ENCODE measurements at places on chromosomes 6 and 20.

DNA sequence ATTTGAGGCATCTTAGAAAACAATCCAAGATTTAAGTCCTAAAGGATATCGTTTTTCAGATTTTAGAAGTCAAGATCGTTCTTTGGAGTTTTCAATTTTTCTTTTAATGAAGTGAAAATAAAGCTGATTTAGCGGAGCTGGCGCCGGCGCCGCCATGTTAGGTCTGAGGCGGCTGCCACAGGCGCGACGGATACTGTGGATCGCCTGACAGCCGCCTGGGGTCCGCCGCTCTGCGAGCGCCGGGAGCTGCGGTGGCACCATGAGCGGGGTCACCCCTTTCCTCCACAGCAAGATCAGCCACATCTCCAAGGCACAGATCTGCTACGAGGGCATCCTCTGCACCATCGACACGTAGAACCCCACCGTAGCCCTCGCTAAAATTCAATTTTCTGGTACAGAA is 247.2 kb downstream of the GJA1 start:
- no peak for DNase-seq

GRCh38 chr20:14928083-14928482 is 590.7 kb upstream of the FLRT3 start:
- DNase-seq, result peak; percentile 87

DNA sequence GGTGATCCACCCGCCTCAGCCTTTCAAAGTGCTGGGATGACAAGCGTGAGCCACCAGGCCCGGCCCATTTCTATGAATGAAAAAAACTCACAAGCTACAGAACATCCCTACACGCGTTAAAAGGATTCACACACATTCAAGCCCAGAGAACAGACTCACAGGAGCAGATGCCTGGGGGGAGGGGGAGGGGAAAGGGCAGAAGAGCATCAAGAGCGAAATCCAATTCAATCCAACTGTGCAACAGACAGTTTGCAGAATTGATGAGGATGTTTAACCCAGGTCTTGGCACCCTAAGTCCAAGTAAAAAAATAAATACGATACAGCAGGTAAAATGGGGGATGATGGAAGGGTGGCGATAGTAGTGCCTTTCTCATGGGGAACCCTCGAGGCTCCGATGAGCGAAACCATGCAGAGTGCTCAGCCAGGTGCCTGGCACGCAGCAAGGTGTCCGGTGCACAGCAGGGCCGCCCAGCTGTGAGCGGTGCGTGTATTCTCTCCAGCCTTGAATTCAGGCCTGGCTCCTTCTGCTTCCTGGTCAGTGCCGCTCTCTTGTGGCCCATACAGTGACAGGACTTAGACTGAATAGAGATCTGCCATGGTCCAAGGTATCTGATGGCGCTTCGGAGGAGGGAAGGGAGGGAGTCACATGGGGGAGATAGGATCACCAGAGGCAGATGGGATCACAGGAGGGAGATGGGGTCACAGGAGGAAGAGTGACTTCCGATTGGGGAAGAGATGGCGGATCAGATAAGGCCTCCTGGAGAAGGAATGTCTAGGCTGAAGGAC is 35.4 kb upstream of the ANGPT4 start:
- DNase-seq, result no peak

DNA sequence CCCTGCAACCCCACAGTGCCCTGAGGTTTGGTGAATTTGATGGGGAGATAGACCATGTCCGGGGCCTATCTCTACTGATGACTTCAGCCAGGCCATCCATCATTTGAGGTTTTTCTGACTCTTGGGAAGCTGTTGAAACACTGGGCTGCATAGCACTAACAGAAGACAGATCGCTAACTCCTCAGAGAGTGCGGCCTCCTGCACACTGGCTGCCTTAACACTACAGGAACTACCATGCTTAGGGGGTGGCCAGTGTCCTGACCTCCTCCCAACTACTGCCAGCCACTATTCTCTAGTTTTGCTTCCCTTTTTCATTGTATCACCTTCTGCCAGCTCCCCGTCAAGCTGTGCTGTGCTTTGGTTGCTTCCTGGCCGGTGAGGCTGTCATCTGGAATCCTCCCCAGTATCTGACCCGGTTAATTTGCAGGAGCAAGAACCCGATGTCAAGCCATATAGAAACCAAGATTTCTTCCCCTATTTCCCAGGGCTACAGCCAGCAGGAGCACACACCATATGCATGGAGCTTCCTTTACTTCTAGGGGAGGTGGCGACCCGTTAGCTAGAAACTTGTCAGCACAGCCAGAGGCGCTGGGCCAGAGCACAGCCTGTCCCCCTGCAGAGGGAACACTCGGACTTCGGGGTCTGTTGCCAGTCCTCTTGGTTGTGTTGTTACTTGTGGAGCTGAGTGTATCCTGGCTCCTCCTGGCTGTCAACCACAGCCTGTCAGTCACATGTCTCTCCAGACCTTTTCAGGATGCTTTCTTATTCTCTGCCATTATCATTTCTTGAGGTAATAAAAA is 57.3 kb upstream of the TRAF3IP2 start:
- no peak for DNase-seq

DNA sequence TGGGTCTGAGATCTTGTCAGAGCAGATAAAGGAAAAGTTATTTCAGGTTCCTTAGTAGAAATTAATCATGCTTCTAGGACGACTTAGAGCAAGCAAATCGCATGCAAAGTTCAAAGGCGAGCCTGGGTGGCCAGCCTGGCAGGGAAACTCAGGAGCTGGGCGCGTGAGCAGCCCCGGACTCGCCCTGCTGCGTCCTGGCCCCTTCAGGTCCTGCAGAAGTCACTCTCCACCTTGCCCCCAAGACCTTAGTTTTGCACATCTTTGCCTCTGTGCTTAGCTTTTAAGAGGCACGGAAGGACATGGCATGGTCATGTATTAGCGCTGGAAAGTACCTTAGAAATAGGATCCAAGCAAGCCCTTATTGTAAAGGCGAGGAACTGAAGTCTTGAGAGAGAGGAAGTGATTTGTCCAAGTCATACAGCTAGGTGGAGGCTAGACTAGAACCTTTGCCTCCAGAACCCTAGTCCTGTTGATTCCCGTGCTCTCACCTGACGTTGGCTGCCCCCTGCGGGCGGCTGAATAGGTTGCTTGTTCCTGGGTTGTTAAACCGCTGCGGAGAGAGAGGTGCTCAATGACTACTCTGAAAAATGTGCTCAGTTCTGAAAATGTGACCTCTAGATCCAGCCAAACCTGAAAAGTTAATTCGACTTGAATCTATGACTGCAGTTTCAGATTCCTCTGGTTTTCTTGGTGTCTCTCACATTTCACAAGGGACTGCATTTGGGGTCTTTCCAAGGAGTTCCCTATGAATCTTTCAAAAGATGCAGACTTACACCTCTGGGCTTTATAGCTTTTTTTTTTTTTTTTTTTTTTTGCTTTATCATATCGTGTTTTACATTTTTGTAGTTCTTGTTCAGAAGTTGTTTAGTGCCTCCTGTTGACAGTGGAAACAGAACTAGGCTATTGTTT is 2.7 kb downstream of the MYB start:
- peak; percentile 36 for DNase-seq

DNA sequence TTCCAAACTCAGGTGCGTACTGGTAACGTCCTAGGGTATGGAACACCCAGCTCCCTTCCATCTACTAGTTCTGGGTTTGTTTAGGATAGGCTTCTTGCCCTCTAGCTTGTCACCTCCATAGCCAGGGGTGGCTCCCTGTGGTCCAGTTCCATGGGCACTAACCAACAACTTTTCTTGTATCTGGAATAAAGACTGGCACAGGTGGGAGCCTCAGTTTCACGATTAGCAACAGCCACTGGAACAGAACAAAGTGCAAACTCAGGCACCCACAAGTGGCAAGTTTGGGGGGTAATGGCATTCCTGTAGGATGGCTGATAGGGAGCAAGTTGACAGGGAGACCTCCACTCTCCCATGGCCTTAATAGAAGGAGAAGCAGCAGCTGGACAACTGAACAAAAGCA is 5.6 kb upstream of the APMAP start:
- DNase-seq, result no peak

DNA sequence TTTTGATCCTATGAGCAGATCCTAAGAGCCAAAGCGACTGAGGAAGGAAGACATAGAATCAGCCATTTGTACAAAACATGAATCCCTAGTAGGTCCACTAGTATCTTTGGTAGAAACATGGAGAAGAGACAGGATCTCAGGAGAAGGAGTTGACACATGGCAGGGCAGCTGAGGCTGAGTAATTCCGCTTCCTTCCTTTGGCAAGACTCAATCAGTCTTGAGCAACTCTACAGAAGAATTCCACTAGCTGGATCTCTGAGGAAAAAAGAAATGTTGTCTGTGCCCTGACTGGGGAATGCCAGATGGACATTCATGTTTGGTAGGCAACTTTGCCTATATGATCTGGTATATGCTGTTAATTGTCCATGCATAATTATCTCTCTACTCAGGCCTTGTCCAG is 35.3 kb downstream of the ESR1 start:
- no peak for DNase-seq

DNA sequence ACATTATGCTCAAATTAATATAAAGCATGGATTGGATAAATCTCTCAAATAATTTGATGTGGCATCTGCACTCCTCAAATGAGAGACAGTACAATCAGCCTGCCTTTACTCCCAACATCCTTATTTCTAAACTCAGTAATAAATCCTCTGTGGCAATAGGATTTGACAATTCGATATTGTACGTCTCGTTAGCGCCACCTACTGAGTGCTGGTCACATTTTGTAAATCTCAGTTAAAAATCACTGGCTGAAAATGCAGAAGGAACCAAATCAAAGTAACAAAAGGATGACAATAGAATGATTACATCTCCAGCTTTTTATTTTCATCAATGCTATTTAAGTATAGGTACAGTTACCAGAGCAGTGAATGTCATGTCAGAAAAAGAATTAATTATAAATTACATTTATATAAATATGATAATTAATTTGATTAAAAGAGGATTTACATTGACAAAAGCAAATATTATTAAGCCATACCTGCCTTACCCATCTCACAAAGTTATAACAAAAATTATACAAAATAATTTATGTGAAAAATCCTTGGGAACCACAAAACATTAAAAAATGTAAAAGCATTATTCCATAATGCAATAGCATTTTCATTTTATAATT is 20.2 kb upstream of the GJE1 start:
- peak; percentile 5 for DNase-seq

GRCh38 chr20:43379239-43379917 is 78.3 kb upstream of the SRSF6 start:
- DNase-seq, result no peak

- no peak for DNase-seq
These were observed 248.8 kb upstream of the MAP3K7 start for GRCh38 chr6:90835596-90836212.

GRCh38 chr20:62816884-62817873 is at the start of gene COL9A3:
TSS of gene COL9A3 (plus strand) at chr20:62817050. CDS start at chr20:62817065, 15 bp downstream.
- no peak for DNase-seq

- no peak for DNase-seq
These were observed 2.5 kb upstream of the CASS4 start for GRCh38 chr20:56409521-56409920.

- no peak for DNase-seq
These were observed 181.4 kb downstream of the SIM1 start for GRCh38 chr6:100283285-100283684.

DNA sequence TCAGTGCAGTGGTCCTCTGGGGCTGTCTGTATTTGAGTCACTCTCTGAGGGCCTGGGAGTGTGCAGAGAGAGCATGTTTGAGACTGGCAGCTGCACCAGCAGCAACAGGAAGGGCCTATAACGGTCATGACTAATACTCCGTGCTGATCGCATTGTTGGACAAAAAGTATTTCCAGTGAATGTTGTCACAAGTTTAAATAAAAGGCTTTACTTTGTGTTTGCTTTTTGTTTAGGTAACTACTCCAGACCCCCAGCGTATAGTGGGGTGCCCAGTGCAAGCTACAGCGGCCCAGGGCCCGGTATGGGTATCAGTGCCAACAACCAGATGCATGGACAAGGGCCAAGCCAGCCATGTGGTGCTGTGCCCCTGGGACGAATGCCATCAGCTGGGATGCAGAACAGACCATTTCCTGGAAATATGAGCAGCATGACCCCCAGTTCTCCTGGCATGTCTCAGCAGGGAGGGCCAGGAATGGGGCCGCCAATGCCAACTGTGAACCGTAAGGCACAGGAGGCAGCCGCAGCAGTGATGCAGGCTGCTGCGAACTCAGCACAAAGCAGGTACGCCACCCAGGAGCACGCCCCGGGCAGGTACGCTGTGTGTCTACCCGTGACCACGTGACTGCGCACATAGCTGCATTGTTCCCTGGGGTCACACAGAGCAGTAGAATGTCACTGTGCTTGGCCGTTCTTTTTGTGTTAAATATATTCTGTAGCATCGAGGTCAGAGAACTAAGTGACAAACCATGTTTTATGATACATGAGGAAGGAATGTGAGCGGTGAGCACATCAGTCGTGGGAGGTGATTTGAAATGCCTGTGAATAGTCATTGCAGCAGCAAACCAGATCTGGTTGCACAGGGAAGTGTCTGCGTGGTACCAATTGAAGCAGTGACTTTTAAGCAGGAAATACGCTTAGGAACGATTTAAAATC is 174.7 kb downstream of the TMEM242 start:
- DNase-seq, result no peak

DNA sequence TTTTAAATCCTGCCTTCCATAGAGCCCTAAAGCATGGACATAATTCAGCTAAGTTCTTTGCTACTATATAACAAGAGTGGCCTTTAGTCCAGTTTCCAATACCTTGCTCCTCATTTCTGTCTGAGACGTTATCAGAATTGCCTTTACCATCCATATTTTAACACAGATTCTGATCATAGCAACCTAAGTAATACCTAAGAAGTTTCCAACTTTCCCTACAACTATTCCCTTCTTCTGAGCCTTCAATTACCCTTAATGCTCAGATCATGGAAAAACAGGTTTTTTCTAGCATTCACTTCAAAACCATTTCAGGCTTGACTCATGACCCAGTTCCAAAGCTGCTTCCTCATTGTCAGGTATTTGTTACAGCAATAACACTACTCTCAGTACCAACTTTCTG is 367.1 kb downstream of the C6orf118 start:
- no peak for DNase-seq

DNA sequence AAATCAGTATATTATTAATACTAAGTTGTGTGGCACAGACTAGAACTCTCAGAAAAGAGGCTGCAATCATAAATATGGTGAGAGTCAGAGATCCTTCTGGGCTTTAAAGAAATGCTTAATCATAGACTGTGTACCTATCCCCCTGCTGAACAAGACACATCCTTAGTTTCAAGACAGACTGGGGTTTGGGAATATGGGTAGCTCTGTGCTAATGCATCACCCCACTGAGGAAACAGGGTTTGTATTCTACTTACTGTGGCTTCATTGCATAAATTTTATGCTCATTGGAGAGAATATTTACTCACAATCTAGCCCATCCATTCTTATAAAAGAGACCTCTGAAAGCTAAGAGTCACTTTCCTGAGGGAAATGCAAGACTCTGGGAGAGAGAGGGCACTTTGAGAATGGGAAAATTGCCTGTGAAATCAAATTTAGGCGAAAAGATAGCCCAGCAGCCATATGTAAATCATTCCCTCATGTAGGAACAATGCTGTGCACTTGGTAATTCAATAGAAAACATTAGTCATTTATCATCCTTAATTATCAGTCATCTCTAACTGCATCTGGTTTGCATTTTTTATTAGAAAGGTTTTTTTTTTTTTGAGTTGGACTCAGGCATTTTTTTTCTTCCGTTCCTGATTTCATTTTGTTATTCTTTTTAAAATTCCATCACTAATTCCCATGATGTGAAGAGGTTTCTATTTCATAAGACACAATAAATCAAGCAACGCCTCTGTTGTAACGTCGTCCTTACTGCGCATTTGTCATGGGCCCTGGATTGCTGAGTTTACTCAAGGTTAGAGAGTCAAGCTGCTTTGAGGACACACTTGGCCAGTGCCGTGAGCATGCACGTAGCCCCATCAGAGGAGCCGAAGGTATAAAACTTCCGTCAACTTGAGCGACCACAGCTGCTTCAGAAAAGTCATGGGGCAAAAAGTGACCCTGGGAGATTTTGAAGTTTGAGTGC is 91.8 kb downstream of the TRMT11 start:
- no peak for DNase-seq

All from NCI-H510A treated with DMSO at 0.1 percent for 48 hours (cell line).